SK-N-SH treated with all-trans-retinoic acid at 6 μM for 48 hours (cell line): ENCODE measurements at places on chromosomes 12 and 14.
A peak's percentile ranks its signal among the peaks of the same experiment; 100 is the strongest.

GRCh38 chr12:123106640-123107359 lies 44.1 kb downstream of the PITPNM2 start:
- ATAC-seq: no peak

DNA sequence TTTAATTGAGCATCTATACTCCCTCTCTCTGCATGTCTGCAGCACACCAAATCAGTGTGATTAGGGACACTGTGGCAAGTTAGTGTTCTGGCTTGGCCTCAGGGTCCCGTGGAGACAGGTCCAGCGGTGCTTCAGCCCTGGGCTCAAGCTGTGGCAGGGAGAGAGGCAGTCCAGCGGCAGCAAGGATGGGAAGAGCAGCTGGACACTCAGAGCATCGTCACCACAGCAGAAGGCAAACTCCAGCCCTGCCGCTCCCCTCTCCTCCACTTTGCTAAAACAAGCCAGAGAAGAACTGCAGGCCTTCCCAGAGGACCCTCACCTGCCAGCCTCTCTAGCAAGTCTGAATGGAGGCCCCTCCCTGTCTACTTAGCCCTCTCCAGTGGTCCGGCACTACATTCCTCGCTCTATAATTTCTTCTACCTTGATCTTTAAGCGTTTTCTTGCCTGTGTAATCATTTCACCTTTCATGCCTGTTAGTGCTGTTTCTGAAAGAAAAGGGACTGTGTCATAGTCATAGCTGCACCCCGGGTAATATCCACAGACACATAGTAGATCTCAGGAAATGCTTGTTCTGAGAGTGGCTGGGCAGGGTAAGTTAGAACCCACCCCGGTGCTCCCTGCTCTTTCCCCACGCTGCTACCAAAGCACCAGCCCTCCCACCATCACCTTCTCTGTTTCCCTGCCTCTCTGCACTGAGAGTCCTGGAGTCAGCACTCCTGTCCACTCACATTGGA lies 22.1 kb downstream of the ZFP36L1 start:
- ATAC-seq: no peak

DNA sequence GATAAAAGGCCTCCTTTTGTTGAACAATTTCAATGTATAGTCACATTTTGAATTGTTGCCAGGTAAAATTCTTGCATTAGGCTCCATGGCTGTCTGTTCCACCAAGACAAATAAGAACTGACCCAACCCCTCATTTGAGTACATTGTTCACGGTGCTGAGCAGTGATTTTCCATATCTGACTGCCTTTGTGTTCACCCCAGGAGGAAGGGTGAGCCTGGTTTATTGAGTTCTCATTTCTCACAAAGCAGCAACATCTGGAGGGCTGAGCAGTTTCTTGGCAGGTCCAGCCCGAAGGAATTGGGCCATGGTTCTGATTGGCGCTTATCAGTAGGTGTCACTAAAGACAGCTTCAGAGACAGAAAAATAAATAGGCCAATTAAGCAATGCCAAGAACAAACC lies 149.1 kb downstream of the BMP4 start:
- no peak for ATAC-seq

DNA sequence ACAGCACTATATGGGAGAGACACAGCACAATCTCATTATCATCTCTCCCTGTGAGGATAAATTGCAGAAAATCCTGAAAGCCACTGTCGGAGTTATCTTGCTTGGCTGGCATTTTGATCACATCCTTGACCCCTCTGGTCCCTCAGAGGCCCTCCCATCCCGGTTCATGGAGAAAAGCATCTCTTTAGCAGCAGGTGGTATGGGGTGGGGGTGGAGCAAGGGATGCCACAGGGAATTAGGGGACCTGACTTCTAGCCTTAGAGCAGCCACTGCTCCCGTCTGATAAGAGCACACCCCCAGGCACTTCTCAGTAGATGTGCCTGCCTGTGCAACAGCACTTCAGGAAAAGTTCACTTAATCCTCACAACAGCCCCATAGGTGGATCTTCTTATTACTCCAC lies 38.6 kb downstream of the GRIN2B start:
- no peak for ATAC-seq

- no peak for ATAC-seq
Measured at GRCh38 chr14:51676549-51676948, 24.8 kb downstream of the FRMD6 start.

DNA sequence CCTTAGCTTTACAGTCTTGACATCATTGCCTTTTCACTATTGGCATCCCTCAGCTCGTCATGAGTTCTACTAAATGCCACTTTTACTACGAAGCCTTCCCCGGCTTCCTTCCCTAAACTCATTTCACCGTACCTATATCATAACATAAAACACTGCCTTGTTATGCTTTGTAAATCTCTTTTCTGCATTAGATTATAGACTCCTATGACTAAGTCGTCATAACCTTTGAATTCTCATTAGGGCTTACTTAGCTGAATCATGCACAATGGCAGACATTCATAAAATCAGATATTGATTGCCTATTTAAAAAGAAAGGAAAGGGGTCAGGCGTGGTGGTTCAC lies 21.0 kb downstream of the BTG1 start:
- no peak for ATAC-seq

- ATAC-seq: no peak
Measured at GRCh38 chr14:91205459-91205858, 39.0 kb downstream of the GPR68 start.

GRCh38 chr12:53677016-53677799 lies 1.3 kb upstream of the ATP5MC2 start:
- no peak for ATAC-seq

DNA sequence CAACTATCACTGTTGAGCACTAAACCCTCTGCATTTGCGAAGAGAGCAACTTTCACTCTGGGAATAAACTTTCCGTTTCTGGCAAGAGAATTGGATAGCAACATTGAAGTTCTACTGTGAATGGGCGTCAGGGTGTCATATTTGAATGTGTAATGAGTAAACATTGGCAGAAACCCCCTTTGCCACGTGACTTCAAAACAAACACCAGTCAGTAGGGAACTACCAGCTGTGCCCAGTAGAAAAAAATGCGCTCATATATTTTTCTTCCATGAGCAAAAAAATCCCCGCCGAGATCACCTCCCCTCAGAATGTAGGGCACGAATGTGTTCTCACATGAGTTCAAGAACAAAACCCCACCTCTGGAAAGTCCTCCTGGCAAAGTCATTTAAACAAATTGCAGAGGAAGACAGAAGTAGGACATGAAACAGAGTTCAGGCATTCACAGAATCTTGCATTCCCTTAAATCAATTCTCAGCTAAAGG lies 80.6 kb downstream of the BTG1 start:
- ATAC-seq: no peak

- no peak for ATAC-seq
Measured at GRCh38 chr14:72597252-72598233, 296.4 kb downstream of the DPF3 start.

DNA sequence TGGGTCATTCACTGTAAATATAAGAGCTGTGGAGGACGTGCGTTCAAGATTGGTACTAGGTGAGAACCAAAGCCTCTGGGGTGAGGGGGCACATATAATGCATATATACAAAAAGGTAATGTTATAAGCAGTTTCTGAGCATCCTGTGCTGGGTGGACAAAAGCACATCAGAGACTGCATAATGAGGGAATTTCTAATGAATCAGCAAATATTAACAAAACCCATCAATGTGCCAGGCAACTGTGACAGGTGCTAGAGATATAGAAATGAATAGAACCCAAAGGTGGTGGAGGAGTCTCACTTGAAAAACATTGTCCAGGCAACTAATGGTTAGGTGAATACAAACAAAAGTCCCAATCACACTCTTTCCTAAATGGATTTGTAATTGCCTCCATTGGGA lies 74.7 kb downstream of the GPR65 start:
- ATAC-seq: no peak

DNA sequence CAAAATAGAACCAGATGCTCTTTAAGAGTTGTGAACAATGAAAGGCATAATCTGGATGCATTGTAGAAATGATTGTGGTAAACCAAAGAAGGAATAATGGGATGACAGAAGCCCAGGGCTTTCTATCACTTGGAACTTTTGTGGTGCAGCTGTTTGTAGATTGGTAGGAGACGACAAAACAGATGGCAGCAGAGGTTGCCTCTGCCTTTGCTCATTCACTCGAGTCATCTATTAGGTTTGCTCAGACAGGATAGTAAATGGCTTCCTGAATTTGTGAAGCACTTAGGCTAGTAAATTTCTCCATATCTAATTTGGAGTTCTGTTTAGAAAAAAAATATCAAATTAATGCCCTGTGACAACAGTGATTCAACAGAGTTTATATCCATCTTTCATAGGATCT lies 78.4 kb downstream of the FGD4 start:
- peak; percentile 48; the same call in 2 of the 3 replicates for ATAC-seq

DNA sequence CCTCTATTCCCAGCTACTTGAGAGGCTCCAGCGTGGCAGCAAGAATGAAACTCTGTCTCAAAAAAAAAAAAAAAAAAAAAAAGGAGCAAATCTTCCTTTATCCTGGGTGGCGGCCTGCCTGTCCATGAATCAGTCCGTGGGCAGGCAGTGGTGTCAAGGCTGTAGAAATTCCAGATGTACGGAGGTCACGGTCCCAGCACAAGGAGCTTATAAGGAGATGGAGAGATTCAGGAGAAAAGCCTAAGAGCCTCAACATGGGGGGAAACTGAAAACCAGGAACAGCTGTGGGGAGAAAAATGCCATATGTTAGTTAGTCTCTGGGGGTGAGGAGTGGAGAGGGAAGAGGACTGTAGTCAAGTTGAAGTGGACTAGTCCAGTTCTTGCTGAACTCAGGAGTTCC lies 130.5 kb upstream of the CRY1 start:
- ATAC-seq: no peak

GRCh38 chr14:102164965-102165364 lies 25.3 kb downstream of the WDR20 start:
- ATAC-seq: no peak

- ATAC-seq: no peak
Measured at GRCh38 chr12:115960868-115961802, 316.4 kb downstream of the MED13L start.

GRCh38 chr14:50816395-50817047 lies 14.4 kb downstream of the NIN start:
- ATAC-seq: peak; percentile 85

DNA sequence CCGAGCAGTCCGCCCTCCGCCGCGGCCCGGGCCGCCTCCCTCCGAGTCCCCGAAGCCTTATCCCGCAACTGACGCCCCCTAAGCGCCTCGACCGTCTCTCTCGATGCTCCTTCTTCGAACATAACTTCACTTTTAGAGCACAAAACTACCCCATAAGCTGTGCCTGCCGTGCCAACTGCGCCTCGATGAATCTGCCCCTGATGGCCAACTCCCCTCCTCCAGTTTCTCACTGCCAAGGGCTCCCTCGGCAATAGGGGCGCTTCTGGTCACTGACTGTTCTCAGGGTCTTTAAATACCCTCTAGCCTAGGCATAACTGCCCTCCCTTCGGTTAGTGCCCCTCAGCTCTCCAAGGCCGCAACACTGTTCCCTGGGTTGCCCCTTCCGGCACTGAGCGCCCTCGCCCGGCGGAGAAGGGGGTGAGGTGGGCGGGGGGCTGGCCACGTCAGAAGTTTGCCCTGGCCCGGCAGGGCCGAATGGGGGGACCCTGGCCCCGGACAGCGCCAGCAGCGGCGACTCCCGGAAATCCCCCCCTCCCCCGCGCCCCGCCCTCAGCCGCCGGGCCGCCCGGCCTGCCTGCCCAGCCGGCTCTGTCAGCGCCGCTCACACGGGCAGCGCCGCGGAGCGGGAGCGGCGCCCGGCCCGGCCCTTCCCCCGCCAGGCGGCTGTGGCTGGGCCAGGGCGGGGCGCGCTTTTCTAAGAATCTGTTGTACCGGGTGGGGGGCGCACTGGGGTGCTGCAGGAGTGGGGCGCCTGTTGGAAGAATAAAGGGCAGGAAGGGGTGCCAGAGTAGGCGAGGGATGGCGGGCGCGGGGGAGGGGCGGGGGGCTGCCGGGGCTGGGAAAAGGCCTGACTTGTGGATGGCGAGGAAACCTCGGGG lies 10.6 kb downstream of the RARG start:
- peak; percentile 40 for ATAC-seq

DNA sequence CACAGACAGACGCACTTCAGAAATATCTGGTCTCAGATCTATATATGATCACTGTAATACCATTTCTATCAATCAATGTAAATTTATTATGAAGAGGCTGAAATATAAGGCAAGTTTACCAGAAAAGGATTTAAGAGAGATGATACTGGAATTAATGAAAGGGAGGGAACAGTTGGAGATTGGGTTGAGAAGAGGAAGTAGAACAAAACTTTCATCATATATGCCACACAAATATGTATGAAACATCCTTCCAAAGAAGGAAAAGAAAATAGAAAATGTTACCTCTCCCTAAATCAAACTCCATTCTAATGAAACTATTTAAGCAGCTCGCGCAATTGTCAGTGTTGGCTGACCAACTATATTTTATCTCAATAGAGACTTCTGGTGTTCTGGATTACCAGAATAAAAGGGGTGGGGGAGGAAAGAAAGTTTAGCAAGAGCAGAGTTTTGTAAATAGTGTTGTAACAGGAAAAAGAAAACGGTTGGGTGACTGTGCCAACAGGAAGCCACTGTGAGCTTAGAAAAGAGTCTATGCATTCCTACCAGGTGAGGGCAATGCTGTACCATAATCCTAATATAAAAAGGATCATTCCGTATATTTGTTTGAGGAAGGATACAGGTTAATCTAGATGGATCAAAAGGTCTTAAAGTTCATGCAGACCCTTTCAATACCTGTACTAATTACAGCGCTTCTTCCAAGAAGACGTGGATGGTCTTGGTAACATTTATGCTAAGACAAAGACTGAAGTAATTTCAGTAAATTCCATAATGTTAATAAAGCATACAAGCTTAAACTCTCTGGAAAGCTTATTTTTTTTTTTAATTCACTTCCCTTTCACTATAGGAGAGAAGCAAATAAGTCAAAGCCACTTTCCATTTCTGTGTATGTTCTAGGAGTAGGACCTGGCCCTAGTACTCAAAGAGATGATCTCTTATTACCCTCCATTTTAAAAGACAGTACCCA lies 14.5 kb upstream of the LLPH start:
- ATAC-seq: peak; percentile 70

DNA sequence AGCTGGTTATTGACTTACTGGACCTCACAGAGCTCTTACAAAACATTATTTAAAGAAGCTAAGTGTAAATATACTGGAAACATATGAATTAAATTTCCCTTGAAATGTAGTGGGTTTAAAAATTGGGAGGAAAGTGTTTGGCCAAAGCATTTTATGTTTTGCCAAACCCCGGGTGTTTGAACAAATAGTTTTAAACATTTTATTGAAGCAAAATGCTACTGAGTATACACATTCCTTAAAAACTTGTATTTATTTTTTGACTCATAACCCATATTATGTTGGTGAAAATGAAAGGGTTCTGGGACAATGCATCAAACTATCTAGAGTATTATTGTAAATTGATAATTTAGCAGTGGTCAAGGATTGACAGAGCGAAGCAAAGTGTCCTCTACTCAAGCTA lies 1048.5 kb downstream of the SLC6A15 start:
- no peak for ATAC-seq
